Fibroblast of skin of right quadriceps (primary cell): ENCODE measurements at places on chromosomes 12 and 14.

DNA sequence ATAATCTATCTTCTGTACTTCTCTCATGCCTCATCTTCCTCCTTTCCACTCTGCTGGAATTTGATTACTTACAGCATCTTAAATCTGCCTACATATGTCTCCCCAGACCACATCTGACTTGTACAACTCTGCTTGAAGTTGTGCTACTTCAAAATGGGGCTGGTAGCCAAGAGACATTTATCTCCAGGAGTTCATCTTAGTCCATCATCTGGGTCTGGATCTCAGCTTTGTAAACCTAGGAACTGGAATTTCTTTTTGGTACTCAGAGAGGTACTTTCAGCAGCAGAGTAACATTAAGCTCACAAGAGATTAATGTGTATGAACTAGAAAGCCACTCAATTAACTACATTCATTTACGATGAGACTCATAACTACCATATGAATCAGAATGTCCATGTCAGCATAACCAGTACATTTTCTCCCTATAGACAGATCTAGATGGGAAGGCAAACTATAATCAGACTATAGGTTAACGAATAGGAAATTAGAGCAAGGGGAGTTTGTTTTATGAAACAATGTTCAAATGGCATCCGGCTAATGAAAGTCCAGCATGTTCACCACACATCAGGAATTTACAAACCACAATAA is 178.8 kb downstream of the CEP128 start:
- peak; percentile 83 for DNase-seq

DNA sequence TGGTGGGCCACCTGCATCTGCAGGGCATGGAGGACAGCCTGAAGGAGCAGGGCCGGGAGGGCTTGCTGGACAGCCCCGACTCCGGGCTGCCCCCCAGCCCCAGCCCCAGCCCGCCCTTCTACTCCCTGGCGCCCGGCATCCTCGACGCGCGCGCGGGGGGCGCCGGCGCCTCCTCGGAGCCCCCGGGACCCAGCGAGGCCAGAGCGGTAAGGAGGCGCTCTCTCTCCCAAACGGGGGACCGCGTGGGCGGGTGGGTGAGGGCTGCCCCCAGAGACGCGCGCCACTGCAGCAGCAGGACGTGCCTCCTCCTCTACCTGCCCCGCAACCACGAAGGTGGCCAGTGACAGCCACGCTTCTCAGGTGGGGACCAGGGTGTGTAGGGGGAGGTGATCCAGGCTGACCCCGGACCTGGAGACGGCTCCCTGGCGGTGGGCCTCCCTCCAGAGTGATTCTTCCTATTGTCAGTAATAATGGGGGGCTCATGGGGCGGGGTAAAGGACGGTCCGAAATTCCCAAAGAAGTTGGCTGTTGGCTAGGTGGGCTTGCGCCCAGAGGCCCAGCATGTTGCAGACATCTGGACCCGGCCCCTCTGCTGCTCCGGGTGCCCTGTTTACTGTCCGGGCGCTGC is 652 bp downstream of the RFLNA start:
- DNase-seq, result no peak

DNA sequence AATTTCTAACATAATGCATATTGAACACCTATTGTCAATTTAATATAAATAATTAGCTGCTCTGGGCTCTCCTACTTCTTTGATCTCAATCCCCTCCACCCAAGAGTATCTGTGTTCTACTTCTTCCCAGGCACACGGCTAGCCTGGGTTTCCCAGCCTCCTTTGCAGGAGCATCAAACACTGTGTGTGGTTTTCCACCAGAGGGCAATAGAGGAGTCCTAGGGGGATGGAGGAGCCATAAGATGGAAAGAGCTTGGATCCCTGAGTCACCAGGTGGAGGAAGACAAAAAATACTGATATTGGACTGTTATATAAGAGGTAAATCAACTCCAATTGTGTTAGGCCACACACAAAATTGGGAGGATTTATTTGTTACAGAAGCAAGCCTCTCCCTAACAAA is 333.7 kb downstream of the GLT1D1 start:
- no peak for DNase-seq

DNA sequence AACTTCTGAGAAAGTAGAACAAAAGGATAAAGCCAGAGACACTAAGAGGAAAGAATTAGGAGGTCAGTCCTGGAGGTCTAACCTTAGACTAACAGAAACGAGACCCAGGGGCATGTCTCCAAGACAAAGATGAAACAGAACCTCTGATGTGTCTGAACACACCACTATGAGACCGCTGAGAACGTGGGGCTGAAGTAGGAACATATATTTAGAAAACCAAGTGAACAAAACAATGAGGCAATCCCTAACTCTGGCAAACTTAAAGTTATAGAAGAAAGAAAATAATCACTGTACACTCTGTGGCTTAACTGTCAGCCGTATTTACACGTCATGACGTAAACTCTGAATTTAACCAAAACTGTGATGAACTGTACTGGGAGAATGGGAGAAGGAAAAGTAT is 17.9 kb downstream of the KCTD10 start:
- DNase-seq, result no peak

- DNase-seq, result no peak
Observed at GRCh38 chr12:71625476-71625875, 38.2 kb downstream of the ZFC3H1 start.

- no peak for DNase-seq
Observed at GRCh38 chr12:71478270-71478669, 38.7 kb downstream of the LGR5 start.

GRCh38 chr12:87849074-87849473 is 180.1 kb downstream of the C12orf50 start:
- no peak for DNase-seq

DNA sequence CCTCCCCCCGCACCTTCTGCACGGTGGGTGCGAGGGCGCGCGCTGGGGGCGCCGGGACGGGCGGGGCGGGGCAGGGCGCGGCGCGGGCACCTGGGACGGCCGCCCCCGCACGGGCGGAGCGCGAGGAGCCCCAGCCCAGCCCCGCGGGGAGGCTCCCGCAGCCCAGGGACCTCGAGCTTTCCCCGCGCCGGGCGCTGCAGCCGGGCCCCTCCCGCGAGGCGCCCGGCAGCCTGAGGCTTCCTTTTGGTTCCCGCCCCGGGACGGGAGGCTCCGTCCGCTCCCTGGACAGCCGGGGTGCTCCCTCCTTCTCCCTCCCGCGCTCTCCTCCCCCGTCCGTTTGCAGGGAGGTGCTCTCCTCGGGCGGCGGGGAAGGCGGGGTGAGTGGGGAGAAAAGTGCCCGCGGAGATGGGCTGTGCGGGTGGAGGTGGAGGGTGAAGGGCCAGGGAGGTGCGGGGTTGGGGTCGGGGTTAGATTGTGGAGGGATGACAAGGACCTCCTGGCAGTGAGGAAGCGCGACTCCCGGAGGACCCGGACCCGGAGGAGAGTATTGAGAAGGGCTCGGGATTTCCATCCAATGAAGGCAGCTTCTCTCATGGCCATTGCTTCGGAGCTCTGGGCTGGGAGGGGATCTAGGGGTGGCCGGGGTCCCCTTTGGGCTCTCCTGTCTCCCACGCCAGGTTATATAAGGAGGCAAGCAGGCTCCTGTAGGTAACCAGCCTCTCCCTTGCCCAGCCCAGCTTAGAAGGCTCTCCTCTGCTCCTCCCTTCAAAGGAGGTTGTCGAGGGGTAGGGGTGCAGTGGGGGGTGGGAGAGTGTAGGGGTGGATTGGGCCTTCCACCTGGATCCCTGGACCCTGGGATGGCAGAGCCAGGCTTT is 645 bp downstream of the JDP2 start:
- DNase-seq, result no peak

DNA sequence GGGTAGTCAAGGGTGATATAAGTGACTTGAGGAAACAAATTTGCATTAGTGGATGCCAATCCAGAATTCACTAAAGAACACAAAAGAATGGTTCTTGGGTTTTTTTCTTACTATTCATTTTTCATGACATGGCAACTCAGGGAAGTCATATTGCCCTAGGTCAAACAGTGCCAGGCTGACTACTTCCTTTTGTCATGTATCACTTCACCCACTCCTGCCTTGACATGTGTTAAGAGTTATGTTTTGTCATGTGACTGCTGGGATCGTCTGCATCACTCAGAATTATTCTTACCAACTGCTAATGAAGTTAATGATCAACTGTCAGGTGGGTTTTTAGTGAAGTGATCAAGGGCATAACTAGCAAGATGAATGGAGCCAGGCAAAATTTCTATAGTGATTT is 74.2 kb downstream of the PRORP start:
- no peak for DNase-seq

GRCh38 chr14:69090187-69090789 is 62.6 kb downstream of the DCAF5 start:
- peak; percentile 32 for DNase-seq

- DNase-seq, result peak; percentile 33
Observed at GRCh38 chr12:106629797-106630659, 47.2 kb downstream of the RFX4 start.

DNA sequence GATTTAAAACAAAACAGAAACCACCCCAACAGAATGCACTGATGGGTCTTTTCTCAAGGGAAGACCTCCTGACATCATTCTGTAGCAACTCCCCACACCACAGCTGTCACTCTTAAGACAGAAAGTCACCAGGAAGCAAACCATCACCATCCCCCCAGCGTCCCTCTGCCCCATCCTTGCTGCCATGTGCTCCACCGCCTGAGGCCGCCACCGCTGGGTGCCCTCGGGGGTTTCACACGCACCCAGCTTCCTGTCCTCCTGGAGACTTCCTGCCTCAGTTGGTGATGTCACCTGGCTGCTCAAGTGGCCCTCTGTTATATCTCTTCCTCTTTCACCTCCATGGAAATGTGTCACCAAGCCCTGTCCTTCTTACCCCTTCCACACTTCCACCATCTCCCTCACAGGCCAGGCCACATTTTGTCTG is 71.4 kb upstream of the GPR68 start:
- no peak for DNase-seq

GRCh38 chr12:9741726-9742125 is 8.8 kb upstream of the CLECL1 start:
- no peak for DNase-seq

DNA sequence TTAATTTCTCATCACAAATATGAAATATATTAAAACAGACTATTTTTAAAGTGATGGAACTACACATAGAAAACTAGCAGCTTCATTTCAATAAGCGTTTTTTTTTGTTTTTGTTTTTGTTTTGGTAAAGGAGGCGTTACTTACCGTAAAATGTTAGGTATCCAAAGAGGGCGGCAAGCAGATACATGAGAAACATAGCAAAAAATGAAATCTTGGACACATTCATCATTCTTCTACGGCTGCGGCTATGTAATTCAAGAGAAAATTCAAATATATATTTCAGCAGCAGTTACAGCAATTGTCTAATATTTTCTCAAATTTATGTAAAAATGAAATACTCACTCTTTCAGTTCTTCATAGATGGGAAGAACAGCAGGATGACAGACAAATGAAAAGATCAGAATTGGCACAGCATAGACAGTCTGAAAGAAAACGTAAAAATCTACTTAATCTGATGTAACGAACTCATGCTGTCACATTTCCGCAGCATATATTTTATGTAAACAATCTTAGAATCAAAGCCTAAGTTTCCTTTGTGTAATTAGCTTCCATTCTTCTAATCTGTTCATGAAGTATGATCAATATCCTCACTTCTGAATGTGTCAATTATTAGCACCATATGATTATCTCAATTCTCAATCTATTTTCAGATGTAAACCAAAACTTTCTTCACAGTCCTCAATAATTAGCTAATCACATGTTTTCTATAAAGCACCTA is 8.8 kb downstream of the SLC38A2 start:
- DNase-seq, result no peak

GRCh38 chr14:75283833-75284563 is 5.4 kb downstream of the FOS start:
- no peak for DNase-seq

DNA sequence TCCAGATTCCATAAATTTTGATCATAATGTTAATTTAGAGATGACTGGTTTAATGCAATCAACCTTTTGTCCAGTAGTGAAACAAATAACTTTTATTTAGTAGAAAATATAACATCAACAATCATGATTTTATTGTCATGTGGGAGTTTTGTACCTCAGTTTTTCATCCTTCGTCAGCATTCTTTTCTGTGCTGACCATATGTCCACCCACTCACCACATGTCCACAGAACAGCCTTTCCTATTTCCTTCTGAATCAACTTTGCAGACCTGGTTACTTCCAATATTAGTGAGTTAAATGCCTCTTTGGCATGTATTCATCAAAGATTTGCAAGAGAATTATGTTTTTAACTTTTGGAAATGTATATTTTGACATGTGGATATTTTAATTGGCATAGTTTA is 36.8 kb upstream of the CNTN1 start:
- no peak for DNase-seq

- no peak for DNase-seq
Observed at GRCh38 chr14:53161758-53162435, 8.8 kb upstream of the DDHD1 start.

DNA sequence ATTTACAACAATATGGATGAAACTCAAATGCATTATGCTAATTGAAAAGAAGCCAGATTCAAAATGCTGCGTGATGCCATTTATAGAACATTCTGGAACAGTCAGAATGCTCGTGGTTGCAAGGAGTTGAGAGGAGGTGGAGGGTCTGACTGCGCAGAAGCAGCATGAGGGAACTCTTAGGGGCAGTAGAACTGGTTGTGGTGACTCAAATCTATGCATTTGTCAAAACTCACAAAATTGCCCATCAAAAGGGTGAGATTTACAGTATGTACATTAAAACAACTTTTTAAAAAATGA is 113.7 kb upstream of the PDZRN4 start:
- DNase-seq, result no peak

- DNase-seq, result peak; percentile 66
Observed at GRCh38 chr12:68538726-68539614, 71.7 kb upstream of the RAP1B start.

DNA sequence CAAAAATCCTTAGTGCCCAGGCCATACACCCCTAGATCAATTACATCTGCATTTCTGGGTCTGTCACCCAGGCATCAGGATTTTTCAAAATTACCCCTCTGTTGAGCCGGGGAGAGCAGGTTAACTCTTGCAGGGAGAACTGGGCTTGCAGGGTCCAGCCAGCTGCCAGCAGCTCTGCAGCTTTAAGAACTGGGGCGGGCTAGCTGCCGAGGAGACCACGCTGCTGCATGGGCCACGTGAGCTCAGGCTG is at the start of gene DGLUCY:
DGLUCY (plus strand) TSS at position 245 of the 250 bp plus-strand sequence. CDS start 46,222 bp downstream, outside the sequence.
- peak; percentile 72 for DNase-seq

DNA sequence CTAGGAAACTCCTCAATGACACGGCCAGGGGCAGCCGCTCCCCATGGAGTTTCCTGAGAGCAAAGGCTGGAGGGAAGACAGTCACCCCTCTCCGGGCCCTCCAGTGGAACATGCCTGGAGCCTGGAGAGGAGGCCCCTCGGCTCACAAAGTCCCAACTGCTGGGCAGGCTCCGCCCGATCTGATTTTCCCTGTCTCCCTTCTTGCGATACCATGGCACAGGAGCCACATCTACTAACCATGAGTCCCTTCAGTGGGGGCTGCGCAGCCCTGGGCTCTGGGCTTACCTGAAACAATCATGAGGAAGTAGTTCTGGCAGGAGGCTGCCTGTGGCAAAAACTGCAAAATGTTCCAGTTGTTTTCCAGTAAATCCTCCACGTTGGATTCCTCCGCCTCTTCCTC is 15.3 kb downstream of the P2RX2 start:
- no peak for DNase-seq

GRCh38 chr12:104439137-104439536 is 17.6 kb upstream of the CHST11 start:
- no peak for DNase-seq
